ENCODE measurements at places on chromosomes 5 and 9. TPM values are rescaled to one million over a fixed set of nuclear protein-coding genes. Genes with fewer than 3 reads are reported as not detected.

- no peak for DNase-seq
These were observed 41.6 kb downstream of the ERGIC1 start for GRCh38 chr5:172875505-172876279.

THBS4 gene
- total RNA-seq: 0.29 TPM

DOCK8 gene
- 114 TPM for total RNA-seq

- no peak for DNase-seq
These were observed 71.4 kb downstream of the DAPK1 start for GRCh38 chr9:87569008-87569509.

GKAP1 gene
- total RNA-seq: 4.4 TPM

ASS1 gene
- total RNA-seq: 12.4 TPM

All from activated naive CD4-positive, alpha-beta T cell treated with anti-CD3 and anti-CD28 coated beads for 36 hours (primary cell).